ENCODE measurements at places on chromosomes 2 and 18.

- DNase-seq: no peak
Measured at GRCh38 chr2:53209679-53210458, 557.7 kb upstream of the CHAC2 start.

DNA sequence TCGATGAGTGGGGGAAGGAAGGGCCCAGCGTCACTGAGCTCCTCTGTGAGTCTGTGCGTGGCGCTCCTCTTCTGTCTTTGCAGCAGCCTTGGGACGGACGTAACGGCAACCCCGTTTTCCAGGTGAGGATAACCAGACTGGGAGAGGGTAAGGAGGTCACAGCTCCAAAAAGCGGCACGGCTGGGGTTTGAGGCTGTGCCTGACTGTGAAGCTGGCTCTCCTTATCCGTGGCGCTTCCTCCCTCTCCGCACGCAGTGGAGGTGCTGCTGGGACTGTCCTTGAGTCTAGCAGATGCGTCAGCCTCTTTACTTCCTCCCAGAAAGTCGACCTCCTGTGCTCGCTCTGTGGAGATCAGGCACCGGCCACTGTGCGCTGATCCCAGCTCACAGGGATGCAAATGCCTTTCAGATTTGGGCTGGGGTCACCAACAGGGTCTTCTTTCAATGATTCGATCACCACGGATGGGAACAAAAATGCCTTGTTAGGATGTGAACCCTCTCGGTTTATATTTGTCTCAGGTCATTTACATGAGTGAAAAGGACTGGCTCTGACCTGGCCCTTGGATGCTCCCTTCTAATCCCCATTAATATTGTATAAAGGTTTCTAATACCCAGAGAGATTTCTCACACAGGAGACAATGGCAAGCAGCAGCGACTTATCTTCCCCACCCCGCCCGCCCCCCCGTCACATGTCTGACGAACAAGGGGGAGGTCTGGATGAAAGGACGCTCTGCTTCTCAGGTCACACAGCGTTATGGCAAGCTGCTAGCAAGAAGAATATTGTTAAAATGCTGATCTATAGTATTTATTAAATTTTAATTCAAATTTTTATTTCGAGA lies 30.1 kb upstream of the E2F6 start:
- no peak for DNase-seq

GRCh38 chr2:137002896-137003295 lies 237.6 kb downstream of the THSD7B start:
- no peak for DNase-seq

DNA sequence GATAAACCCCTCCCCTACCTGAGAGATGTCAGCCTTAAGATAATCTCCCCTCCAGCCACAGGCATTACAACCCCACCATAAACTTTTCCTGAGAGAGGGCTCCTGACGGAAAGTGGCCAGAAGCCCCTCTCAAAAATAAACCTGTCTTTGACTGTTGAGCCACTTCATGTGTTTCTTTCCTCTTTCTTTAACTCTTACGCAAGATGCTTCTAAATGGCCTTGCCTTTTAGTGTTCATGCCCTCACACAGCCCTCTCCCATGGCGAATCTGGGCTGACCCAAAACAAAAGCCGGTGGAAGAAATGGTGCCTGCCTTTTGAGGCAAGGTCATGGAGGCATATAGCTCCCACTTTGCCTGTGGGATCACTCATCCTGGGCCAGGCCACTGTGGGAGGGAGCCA lies 54.4 kb downstream of the NAPG start:
- DNase-seq: no peak

DNA sequence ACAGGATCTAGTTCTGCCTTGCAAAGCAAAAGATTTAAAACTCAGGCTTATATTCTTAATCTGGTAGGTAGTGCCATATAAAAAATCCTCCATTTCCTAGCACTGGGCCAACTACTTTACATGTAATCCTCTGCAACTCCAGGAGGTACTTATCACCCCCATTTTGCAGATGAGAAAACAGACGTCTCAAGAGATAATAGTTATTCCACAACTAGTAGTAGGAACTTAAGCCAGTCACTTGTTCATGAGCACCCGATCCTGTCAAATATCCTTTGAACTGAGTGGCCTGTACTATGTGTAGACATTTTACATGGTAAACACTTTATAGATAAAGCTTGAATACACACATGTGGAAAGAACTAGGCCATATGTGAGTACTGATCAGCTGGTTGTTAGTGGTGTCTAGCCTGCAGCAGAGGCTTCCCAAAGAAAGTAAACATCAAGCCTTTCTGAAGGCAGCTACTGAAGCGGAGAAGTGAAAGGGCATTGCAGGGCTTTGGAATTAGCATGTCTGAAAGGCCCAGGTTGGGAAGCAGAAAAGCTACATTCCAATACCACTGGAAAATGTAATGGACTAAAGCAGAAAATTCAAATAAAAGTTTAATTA lies 48.0 kb downstream of the NAB1 start:
- DNase-seq: no peak
